ENCODE measurements at places on chromosomes 2 and 18.

GRCh38 chr2:13260402-13260801, 543.7 kb downstream of the TRIB2 start:
- no peak for DNase-seq

GRCh38 chr2:218777276-218777990, 4.5 kb upstream of the CYP27A1 start:
- no peak for DNase-seq

- DNase-seq, result no peak
Observed at GRCh38 chr2:233470011-233470687, 96.4 kb downstream of the USP40 start.

- DNase-seq, result no peak
Observed at GRCh38 chr2:220044383-220044782, 417.0 kb downstream of the SLC4A3 start.
